Stimulated activated CD8-positive, alpha-beta memory T cell treated with anti-CD3 and anti-CD28 coated beads, Interleukin-4, amount 100 ng/mL, for 4 hours (primary cell): ENCODE measurements at places on chromosomes 3 and 15.

DNA sequence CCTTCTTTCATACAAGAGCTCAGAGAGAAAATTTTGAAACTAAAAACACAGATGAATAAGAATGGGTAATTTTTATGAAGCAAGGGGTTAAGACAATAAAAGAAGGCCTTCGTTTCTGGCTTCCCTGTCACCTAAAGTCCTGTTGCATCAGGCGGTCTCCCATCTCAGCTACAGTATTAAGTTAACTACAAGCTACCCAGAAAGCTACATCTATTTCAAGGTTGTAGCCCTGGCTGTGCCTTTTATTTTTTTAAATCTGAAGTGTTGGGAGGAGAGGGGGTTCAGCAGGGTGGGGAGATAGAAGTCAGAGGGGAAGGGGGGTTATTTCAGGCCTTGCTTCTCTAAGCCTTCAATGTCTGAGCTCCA is 183.3 kb downstream of the TPRG1 start:
- no peak for DNase-seq

- no peak for DNase-seq
Observed at GRCh38 chr3:49712631-49713317, 6.7 kb downstream of the AMIGO3 start.

DNA sequence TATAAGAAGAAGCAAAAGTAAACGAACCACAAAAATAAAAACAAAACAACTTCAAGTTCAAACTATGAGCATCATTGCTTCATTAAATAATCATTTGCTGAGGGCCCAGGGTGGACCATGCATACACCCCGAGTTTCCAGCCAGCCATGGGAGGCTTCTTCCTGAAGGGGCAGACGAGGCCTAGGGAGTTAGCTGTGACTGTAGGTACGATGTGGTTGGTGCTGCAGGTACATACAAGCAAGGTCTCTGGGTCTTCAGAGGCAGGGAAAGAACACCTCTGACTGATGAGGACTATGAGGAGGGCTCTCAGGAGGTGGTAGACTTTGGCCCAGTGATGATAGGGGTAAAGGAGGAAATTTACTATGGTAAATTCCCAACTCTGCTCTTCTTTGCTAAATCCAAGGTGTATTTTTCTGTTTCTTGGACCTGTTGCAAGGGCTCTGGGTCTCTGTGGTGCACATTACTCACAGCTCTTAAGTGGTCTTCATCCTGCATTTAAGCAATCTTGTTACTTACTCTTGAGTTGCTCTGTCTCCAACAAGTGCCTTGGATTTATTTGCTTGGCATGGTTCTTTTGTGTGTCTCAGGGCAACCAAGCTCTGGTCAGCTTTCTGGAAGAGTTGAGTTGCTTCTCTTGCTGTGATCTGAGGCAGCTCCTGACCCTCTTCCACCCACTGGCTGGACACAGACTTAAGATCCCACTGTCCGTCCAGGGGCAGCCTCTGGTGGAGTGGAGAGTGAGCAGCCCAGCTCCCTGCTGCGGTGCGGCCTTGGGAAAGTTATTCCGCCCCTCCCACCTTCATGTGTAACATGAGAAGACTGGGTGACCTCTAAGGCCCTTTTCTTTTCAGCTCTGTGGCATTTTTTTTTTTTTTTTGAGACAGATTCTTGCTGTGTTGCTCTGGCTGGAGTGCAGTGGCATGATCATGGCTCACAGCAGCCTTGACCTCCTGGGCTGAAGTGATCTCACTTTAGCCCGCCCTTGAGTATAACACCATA is 56.1 kb upstream of the KIF23 start:
- no peak for DNase-seq

DNA sequence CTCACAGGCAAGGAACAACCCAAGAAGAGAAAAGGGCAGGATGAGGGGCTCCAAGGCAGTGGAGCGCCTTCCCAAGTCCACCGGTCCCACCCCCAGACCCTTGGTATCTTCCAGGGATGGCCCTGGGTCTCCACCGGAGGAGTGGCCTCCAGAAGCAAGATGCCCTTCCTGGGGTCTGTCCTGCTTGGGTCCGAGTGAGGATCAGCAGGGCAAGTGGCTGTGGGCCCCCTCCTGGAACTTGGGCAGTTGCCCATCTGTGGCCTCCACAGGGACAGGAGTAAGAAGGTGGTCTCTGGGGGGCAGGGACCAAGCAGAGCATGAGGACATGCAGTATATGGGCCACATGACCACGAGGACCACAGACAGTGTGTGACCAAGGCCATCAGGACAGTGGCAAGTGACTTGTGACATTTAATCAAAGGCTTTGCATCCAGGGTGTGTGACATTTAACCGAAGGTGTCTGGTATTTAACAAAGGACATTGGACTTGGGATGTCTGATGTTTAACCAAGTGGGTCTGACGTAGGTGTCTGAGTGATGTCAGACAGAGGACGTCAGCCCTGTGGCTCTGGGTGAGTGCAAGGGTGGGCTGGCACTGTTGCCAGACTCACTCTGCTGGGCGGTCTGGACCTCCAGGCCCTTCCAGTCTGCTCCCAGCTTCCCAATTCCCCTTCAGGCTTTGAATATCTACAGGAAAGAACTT is 34.7 kb downstream of the SCN5A start:
- DNase-seq: no peak

DNA sequence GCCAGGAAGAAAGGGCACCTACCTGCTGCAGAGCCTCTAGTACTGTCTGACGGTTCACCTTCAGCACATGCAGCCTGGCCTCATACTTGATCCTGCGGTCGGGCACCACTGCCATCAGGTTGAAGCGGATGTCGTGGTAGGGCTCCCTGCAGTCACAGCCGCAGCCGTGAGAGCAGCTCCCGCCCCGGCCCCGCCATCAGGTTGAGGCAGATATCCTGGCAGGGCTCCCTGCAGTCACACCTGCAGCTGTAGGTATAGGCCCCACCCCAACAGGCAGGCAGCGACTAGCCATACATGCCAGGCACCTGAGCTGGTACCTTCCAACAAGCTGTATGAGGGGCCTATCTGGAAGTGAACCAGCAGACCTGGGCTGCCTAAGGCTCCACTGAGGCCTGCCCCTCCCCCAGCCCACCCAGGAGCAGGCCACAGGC is 38.7 kb downstream of the SEMA3G start:
- no peak for DNase-seq

GRCh38 chr3:189584645-189585044 is 46.5 kb upstream of the TP63 start:
- DNase-seq: no peak

GRCh38 chr3:149009732-149010131 is 18.4 kb downstream of the GYG1 start:
- DNase-seq: no peak

- DNase-seq: no peak
Observed at GRCh38 chr3:122230174-122230573, 46.7 kb downstream of the CASR start.

GRCh38 chr3:79871656-79872055 is 103.9 kb upstream of the ROBO1 start:
- no peak for DNase-seq

GRCh38 chr3:126106336-126107202 is 22.6 kb upstream of the SLC41A3 start:
- DNase-seq: no peak

DNA sequence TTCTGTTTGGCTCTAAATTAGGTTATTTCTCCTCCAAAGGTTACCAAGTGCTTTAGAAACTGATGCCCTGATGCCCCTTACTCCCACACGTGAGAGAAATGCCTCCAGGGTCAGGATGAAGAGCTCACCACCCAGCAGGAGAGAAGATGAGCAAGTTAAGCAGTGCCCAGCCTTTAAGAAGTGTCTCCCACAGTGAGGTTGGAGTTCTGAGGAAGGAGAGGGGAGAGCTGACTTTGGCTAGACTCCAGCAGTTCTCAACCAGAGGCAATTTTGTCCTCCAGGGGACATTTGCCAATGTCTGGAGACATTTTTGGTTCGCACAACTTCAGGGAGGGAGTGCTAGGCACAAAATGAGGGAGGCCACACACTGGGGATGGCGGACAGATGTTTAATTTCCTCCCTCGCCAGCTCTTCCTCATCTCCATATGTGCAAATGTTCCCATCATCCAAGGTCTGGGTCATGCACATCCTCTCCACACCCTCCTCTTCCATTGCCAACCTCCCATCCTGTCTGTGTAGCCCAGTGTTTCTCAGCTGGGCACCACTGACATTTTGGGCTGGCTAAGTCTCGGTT is 50.6 kb upstream of the SLC7A14 start:
- DNase-seq: no peak

- no peak for DNase-seq
Observed at GRCh38 chr15:38275959-38276358, 23.3 kb downstream of the SPRED1 start.

GRCh38 chr15:101461097-101461496 is 28.4 kb downstream of the PCSK6 start:
- no peak for DNase-seq

GRCh38 chr3:17054982-17055343 is 170.2 kb downstream of the PLCL2 start:
- no peak for DNase-seq

- DNase-seq: no peak
Observed at GRCh38 chr3:52218454-52218853, 7.0 kb downstream of the TLR9 start.

- no peak for DNase-seq
Observed at GRCh38 chr3:49019941-49020329, 1.6 kb upstream of the DALRD3 start.

DNA sequence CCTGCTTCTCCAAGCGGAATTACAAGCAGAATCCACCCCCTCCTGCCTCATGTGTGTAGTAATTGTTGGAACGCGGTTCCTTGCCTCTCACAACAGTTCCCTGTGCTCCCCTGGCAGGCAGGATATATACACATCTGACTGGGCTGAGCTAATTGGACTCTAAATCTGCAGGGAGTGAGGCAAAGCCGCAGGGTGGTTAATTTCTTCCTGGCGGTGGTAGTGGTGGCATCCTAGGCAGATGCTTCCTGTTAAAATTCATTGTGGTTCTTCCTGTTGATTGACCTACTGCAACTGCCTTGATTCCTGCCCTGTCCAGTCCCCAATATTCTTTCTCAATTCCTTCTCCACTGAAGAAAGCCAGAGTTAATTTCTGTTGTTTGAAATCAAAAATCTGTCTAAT is 202.9 kb upstream of the PROK2 start:
- DNase-seq: no peak

DNA sequence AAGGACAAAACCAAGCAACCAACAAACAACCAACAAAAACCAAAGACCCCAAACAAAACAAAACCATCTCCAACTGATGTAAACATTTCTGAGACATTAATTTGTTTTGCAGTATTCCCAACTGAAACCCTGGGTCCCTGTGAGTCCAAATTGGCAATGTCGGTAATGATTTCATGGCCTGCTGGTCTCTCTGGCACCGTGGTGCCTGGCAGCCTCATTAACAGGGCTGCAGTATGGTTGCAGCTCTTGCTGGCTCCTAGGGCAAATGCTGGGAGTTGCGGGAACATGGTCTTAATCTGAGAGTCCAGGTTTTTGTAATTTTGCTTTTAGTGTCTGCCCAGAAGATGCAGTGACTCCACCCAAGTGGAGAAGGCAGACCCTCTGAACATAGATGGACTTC is 128.3 kb downstream of the SV2B start:
- DNase-seq: no peak

DNA sequence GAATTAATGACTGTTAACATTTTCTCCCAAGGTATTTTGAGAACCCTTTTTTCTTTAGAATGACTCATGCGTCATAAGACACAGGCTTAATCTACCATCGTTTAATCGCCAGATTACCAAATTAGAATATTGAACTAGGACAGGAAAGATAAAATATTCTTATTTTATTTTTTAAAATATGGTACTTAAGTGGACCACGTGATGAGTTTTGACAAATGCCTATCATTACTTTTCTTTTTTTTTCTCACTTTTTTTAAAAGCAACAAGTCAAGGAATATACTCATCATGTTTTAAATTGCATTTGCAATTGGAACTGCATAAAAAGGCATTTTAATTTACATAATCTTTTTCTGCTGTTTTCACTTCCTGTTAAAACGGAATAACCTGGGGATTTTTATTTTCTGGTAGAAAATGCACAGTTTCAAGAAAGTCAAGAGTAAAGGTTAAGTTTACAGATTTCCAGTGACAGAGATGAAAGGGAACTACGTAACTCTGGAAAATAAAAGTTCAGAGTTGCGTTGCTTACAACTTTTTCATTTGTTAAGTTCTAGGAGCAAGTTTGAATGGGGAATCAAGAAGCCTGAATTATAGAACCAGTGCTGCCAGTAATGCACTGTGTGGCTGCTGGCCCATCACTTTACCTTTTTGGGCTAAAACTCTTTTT is 23.6 kb downstream of the SIAH2 start:
- DNase-seq: no peak

DNA sequence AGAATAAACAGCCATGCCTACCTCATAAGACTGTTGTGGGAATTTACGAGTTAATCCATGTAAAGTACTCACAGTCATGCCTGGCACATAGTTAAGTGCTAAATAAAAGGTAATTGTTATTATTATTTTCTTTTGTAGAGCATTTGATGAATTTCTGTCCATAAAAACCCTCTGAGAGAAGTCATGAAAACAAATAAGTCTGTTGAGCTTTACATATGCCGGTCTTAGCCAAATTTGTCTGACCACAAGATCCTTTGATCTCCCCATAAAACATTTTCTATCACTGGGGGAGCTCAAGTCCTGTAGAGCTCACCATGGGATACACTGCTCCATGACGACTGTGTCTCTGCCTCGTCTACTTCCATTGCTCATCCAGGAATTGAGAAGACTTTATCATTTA is 114.0 kb downstream of the MAGI1 start:
- no peak for DNase-seq

DNA sequence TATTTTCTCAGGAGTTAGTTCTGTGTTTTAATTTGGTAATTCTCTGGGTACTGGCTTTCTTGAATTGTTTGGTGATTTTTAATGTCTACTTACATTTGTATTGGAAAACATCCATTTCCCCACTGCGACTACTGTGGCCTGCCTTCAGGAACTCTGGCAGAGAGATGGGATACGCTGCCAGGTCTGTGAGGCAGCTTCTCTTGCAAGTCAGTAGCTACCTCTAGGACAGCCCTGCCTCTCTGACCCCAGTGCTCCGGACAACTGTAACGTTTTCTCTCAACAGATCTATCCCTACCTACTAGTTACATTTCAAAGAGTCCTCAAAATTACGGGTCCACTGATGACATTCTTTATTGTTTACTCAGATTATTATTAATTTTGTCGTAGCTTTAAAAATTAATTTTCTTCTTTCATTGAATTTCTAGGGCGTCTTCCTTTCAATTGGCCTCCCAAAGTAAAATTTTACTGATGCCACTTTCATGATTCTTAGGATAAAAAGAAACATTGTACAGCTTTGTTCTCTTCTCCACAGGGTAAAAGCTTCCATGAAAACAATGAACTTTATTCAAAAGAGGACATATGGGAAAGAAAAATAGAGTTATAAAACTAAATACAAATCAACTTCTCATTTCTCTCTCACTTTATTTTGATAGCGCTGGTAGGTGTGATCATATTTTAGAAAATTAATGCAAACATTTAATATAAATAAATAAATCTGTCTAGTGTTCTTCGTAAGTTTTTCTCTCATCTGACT is 123.2 kb upstream of the GOLGA8J start:
- DNase-seq: no peak

DNA sequence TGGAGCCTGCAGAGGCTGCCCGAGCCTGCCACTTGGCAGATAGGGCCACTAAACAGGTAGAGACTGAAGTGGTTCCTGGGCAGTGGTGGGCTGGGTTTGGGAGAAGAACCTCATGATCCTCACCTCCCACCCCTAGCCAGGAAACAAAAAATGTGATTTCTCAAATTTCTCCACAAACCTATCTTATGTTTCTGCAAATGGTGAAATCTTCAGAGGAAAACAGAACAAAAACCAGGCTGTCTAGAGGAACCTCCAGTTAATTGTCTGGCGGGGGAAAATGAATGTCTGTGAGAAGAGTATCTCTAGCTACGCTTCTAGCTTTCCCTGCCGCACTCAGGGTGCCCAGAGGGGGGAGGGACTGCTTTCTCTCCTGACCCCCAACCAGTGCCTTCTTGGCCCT is 55.9 kb downstream of the TRA2B start:
- no peak for DNase-seq
